ENCODE measurements at places on chromosomes 1 and 21.
A peak's percentile ranks its signal among the peaks of the same experiment; 100 is the strongest.

DNA sequence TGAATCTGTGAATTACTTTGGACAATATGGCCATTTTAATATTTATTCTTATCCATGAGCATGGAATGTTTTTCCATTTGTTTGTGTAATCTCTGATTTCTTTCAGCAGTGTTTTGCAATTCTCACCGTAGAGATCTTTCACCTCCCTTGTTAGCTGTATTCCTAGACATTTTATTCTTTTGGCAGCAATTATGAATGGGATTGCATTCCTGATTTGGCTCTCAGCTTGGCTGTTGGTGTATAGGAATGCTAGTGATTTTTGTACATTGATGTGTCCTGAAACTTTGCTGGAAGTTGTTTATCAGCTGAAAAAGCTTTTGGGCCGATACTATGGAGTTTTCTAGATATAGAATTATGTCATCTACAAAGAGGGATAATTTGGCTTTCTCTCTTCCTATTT, 44.2 kb upstream of the NEGR1 start:
- DNase-seq: no peak

DNA sequence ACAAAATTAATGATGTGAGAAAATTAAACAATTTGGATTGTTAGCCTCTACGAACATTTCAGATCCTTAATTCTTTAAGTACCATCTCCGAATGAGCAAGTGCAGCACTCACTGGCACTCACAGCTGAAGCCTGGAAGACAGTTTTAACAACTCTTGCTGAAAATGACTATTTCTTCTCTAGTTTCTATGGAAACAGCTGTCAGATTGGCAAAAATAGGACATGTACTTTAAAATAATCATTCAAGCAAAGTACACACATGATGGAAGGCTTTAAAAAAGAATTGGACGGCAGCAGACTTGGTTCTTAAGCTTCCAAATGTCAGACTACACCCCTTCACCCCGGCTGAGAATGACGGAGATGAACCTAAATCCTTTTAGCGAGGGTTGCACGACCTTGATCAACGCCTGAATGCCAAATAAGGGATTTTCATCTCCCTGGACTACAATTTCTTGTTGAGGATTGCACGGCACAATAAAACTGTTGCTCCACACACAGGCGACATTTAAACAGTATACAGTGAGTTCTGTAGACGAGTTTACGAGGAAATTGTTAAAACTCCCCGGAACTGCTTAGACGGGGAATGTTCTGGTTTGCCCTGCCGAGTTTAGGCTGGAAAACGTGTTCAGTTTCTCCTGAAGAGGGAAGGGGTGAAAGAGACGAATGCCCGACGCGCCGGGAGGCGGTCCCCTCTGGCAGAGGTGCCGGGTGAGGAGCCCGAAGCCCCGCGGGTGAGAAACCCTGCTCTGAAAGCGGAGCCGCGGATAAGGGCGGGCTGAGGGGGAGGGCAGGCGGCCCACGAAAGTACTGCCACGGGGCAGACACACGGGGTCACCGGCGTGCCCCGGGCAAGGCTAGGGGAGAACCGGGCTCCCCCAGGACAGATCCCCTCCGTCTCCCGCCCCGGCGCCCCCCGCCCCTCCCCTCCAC, 671 bp downstream of the OMA1 start:
- peak; percentile 83 for DNase-seq

- no peak for DNase-seq
Measured at GRCh38 chr21:17725339-17725738, 93.8 kb downstream of the C21orf91 start.

GRCh38 chr1:200351425-200351824, 58.4 kb downstream of the ZNF281 start:
- no peak for DNase-seq

DNA sequence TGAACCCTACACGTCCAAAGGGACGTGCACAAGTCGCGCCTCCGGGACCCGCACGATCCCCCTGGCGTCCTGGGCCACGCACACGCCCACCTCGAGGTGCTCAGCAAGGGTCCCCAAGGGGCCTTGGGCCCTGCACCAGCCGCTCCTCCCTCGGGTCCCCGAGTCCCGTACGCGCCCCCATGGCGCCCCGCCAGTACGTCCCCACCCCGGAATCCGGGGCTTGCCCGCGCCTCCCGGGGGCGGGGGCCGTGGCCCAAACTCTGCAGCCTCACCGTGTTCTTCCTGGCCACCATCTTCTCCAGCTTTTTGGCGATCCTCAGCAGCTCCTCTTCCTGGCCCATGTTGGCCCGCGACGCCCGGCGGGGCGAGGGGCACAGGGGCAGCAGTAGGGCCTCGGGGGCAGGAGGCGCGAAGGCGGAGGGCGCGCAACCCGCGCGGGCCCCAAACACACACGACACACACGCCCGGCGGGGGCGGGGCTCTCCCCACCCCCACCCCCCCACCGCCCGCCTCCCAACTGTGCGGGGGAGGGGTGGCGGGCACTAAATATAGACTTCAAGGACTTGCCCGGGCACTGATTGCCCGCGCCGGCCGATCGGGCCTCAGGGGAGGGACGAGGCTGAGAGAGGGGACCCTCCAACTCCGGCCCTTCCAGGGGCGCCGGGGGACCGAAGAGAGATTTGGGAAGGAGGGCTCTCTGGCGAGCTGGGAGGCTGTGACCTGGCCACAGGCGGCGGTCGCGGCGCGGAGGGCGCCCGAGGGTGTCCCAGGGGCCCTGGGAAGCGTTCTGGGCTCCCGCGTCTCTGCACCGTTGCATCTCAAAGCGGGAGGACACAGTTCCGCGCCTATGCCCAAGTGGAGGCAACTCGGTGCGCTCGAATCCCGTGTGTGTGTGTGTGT, at the start of gene TCEA3:
Gene TCEA3, minus strand, starts transcription at position 456 of the 900 bp plus-strand sequence. Its CDS starts 115 bp downstream, at position 341.
- DNase-seq: no peak

DNA sequence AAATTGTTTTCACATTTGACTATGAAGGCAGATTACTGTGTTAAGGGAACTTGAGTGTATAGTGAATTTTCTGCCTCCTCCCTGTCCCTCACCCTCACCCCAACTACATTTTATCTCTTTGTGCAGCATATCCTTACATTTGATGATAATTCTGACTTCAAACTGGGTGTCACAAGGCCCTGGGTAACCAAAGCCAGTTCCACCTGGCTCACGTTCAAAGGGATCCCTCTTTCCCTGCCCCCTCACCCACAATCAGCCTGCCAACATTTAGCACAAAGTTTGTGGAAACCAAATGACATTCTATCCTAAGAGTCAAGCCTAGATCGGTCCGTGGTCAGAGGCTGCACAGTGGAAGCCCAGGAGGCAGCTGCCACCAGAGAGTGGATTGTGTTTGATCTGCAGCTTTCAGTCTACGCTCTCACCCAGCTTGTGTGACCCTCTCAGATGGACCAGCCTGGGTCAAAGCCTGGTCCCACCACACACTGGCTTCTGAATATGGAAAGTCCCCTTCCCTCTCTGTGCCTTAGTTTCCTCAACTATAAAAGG, 10.3 kb downstream of the KIAA0040 start:
- peak; percentile 87 for DNase-seq

- peak; percentile 85 for DNase-seq
Measured at GRCh38 chr1:166910396-166910994, 34.4 kb upstream of the TADA1 start.

DNA sequence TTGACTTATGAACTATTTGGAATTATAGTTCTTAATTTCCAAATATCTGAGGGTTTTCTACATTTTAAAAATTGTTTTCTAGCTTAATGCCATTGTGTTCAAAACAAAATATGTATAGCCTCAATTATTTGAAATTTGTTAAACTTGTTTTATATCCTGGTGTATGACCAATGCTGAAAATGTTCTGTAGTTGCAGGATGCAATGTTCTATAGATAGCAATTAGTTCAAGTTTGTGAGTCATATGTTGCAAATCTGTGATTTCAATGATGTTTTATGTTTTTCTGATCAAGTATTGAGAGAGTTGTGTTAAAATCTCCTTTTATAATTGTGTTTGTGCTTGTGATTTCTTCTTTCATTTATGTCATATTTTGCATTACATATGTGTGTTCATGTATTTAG, 517.5 kb downstream of the ADGRL2 start:
- DNase-seq: no peak

Data from erythroblast (primary cell).